ENCODE measurements at places on chromosomes 6 and 20.

GRCh38 chr20:36145877-36146707 lies 8.4 kb upstream of the EPB41L1 start:
- DNase-seq, result no peak

DNA sequence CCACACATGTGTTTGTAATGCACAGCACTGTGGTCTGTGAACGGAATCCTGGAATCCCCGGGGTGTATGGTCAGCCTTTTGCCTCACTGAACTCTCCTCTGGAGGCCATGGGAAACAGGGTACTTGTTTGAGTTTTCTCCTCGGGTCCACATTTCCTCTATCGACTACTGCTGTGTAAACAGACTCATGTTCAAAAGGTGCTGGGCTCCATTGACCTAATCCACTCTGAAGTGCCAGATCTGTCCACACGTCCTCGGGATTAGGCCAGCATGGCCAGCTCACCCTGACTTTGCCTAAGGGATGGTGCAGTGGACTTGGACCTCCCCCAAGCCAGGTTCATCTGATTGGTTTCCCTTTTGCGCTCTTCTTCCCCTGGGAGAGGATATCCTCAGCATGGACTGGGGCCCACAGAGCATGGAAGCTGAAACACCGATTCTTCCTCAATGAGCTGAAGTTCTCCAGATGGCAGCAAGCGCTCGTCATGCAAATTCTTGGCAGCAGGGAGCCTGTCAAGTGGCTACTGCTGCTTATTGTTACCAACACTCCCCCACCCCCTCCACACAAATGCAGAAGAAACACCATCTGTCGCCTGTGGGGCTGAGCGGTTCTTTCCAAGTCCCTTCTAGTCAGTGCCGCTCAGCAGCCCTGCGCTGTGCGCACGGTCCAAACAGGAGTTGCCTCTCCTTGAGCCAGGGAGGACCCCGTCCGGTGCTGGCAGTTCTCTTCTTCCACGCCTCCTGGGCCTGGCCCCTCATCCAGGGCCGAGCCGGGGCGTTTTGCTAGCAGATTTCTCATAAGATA lies 292.6 kb upstream of the MARCKS start:
- peak; percentile 43 for DNase-seq

DNA sequence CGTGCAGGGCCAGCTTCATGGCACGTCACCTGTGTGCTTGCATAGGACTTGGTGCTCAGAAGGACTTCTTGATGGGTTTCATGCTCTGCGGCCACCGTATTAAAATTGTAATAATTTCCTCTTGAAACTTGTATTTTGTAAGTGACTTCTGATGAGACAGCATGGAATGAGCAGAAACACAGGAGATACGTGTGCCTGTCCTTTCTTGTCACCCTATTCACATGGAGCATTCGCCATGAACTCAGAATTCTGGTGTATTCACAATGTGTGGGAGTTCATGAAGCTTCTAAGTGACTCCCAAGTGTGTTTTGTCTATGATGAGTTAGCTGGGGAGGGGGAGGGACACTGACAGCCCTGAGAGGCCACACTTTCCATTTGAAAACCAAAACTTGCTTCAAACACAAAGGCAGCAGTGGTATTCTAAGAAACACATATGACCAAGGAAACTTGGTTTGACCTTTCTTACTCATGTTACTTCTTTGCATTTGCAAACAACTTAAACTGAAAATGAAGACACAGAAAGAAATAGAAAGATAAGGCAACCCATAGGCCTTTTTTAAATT lies 92.1 kb upstream of the NEDD9 start:
- DNase-seq, result no peak

- no peak for DNase-seq
Observed at GRCh38 chr6:167495506-167496401, 170.9 kb downstream of the TTLL2 start.

DNA sequence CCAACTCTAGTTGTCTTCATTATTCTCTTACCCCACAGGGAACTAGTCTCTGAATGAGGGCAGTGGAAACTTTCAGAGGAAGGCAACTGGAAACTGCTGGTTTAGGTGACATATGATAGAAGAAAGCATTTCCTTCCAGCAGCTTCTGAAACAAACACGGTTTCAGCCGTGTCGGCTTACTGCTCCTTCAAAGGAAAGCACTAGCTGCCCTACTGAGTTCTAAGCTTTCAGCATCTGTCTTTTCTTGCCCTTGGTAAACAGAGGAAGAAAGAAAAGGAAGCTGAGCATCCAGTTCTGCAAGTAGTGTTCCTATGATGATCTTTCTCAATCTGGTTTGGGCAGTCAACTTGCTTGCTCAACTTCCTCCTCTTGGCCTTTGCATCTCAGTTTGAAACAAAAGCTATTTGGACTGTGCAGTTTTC lies 117.5 kb upstream of the CEP85L start:
- DNase-seq, result no peak

Measured in left colon (tissue), 2 donors.